ENCODE measurements at places on chromosomes 5 and 9. TPM values are rescaled to one million over a fixed set of nuclear protein-coding genes. Genes with fewer than 3 reads are reported as not detected.

DNA sequence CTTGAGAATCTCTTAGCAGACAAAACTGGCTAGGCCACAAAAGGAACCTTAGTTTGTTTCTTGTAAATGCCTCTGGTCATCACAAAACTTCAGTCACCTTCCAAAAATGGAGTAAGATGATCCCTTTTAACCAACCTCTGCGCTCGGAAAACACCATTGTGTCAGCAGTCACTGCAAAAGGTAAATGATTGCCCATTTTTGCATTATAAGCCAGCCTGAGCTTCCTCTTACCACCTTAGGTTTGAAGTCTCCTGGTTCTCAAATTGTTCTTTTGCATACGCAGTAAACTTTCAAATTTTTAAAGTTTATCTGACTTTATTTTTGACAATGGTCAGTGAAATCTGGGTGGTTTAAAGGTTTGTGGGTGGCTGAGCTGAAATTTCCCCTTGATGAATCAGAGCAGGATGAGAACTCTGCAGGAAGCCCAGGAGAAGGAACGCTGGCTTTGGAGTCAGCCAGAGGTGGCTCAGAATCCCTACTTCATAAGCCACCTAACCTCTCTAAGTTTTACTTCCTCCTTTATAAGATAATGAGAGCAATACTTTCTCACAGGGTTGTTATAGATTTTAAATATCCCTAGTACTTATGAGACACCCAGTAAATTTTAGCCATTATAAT lies 131.4 kb downstream of the MED10 start:
- H3K27me3 ChIP-seq, result no peaks in the 10 kb centered on the region
- DNase-seq, result no peak
- no peaks in the 10 kb centered on the region for H3K36me3 ChIP-seq
- H3K4me3 ChIP-seq, result no peak overlapping the region

DNA sequence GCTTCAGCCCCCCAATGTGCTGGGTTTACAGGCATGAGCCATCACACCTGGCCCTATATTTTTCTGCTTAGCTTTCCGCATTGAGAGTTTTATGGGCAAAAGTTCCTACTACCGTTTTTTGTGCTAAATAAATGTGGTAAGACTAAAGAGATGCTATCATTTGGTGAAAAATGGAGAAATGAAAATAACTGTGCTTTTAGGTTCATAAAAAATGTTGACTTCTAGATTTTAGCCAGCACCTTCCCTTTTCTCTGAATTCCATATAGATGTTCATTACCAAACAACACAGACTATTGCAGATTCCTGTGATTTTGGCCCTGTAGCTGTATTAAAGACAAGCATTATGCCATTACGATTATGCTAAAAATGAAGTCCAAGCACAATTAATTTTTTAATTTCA lies 72.0 kb upstream of the CTSL start:
- DNase-seq, result no peak
- no peak overlapping the region for H3K4me3 ChIP-seq
- H3K36me3 ChIP-seq, result no peaks in the 10 kb centered on the region
- H3K4me1 ChIP-seq, result no peaks in the 10 kb centered on the region
- no peaks in the 10 kb centered on the region for H3K27me3 ChIP-seq

GRCh38 chr9:33719581-33720374 lies 75.6 kb upstream of the PRSS3 start:
- no peak overlapping the region for H3K27ac ChIP-seq
- H3K4me1 ChIP-seq, result no peaks in the 10 kb centered on the region
- DNase-seq, result no peak

- no peaks in the 10 kb centered on the region for H3K36me3 ChIP-seq
- no peaks in the 10 kb centered on the region for H3K27me3 ChIP-seq
- no peak overlapping the region for H3K4me3 ChIP-seq
- H3K4me1 ChIP-seq, result no peaks in the 10 kb centered on the region
- H3K27ac ChIP-seq, result no peak overlapping the region
- DNase-seq, result no peak
These were observed 20.2 kb downstream of the CENPH start for GRCh38 chr5:69209602-69210001.

DNA sequence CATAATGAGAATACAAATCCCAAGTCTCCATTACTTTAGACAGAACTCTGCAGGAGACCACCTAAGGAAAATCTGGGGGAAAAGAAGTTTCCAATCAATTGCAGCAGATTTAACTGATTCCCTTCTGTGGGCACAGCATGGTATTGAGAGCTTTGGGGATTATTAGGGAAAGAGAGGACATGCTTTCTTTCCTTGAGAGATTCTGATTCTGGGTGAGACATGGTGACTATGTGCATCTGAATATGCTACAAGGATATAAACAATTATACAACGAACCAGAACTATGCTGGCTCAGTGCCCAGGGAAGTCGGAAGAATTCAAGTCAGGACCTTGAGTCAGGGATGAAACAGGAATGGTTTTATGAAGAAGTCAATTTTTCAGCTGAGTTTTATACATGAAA lies 183.7 kb downstream of the PDE4D start:
- H3K4me3 ChIP-seq, result no peak overlapping the region
- H3K27me3 ChIP-seq, result no peaks in the 10 kb centered on the region
- no peaks in the 10 kb centered on the region for H3K36me3 ChIP-seq
- peak overlapping the region; percentile 37 for H3K27ac ChIP-seq
- no peaks in the 10 kb centered on the region for H3K4me1 ChIP-seq
- DNase-seq, result no peak

DNA sequence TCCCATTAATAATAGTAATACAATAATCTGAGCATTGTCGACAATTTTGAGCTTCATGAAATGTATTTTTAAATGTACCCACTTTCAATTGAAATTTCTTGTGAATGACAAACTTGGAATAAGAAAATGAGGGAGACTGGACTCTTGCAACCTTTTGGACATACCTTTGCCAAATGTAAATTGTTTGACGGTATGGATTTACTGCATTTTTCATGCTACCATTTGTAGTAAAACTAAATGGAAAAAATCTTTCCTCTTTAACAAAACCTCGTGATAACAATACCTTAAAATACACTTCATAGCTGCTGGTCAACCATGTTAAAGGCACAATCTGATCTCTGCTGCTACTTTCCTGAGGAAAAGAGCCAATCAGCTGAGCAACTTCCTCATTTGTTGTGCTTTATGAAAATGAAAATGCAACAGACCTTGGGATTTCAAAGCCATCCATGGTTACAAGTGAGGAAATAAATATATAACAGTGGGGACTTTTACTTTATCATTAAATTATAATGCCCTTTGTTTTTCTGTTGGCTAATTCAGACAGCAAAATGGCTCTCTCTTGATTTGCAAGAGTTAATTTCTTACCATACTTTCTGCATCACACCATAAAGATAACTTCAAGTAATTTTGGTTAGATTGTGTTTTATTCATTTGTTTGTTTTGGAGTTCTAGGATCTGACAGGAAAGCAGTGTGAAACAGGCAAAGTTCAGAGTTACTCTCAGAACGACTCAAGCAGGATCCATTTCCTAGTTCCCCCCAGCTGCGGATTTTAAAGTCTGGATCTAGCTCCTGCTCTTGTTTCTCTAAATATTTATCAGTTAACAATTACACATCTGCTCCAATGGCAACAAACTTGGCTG lies 1.1 kb downstream of the ALDH1A1 start:
- no peaks in the 10 kb centered on the region for H3K36me3 ChIP-seq
- peak overlapping the region; percentile 87 for H3K27ac ChIP-seq
- no peaks in the 10 kb centered on the region for H3K27me3 ChIP-seq
- no peak for DNase-seq
- peaks cover 54% of the 10 kb centered on the region for H3K4me1 ChIP-seq
- H3K4me3 ChIP-seq, result peak overlapping the region; percentile 35

DNA sequence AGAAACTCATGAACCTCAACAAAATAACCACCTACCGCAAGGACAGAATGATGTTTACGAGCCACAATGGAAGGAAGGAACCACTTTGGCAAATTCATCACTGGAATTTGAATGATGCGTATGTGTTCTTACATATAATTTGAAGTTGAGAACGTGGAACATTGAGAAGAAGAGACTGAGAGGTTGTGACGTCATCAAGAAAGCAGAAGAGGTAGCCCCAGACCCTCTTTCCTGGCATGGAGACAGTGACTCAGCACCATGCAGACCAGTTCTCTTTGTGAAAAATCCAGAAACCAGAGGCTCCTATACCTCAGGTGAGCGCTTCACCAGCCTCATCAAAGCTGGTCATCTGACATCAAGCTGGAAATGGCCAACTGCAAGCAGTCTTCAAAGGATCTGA lies 124.5 kb downstream of the PDZD2 start:
- no peaks in the 10 kb centered on the region for H3K4me1 ChIP-seq
- H3K36me3 ChIP-seq, result no peaks in the 10 kb centered on the region
- DNase-seq, result no peak
- no peak overlapping the region for H3K27ac ChIP-seq
- no peak overlapping the region for H3K4me3 ChIP-seq
- no peaks in the 10 kb centered on the region for H3K27me3 ChIP-seq

GRCh38 chr9:8179381-8180053 lies 379.9 kb upstream of the DMAC1 start:
- no peaks in the 10 kb centered on the region for H3K4me1 ChIP-seq
- no peaks in the 10 kb centered on the region for H3K36me3 ChIP-seq
- DNase-seq, result no peak
- no peak overlapping the region for H3K4me3 ChIP-seq
- H3K27ac ChIP-seq, result no peak overlapping the region

DNA sequence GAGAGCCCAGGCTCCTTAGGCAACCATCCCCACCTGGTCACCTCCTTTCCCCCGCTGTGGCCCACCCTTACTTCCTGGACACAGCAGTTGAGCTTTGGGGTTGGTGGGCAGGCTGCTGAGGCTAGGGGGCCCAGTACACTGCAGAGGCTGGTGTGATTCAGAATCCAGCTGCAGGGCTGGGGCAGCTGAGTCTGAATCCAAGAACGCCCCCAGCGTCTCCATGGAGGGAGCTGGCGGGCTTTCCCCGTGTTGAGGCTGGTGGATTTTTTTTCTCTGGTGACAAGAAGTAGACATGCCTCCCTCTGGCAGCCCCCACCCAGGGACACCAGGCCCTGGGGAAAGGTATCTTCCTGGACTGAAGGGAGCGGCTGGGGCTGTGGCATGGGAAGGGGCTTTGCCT lies 104.8 kb downstream of the RXRA start:
- peak overlapping the region; percentile 87 for H3K27ac ChIP-seq
- no peak for DNase-seq
- no peaks in the 10 kb centered on the region for H3K36me3 ChIP-seq
- H3K27me3 ChIP-seq, result no peaks in the 10 kb centered on the region
- H3K4me1 ChIP-seq, result peaks cover 53% of the 10 kb centered on the region

DNA sequence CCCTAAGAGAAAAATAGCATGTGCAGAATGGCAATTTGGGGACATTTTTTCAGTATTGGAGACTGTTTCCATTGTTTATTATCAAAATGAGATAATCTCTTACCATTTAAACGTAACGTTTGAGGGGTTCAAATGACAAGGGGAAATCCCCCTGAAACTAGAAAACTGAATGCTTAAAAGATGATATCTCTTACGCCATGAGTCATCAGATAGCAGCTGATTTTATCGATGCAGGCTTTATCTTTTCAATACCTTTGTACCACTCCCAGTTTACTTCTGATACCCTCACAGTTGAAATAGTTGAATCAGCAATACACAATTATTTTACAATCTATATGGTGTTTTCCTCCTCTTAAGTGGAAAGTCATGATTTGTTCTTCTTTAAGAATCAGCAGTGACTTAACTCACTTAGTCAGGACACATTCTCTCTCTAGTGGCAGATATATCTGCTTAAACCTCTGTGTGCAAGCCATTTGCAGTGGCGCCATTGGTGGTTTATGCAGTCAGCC lies 29.2 kb downstream of the OSMR start:
- no peaks in the 10 kb centered on the region for H3K27me3 ChIP-seq
- no peaks in the 10 kb centered on the region for H3K36me3 ChIP-seq
- no peak for DNase-seq
- no peaks in the 10 kb centered on the region for H3K4me1 ChIP-seq

- H3K27ac ChIP-seq, result no peak overlapping the region
- no peak for DNase-seq
- no peaks in the 10 kb centered on the region for H3K36me3 ChIP-seq
- no peaks in the 10 kb centered on the region for H3K4me1 ChIP-seq
- H3K4me3 ChIP-seq, result no peak overlapping the region
- H3K27me3 ChIP-seq, result no peaks in the 10 kb centered on the region
These were observed 132.7 kb upstream of the POU5F2 start for GRCh38 chr5:93874080-93874479.

GRCh38 chr9:121233906-121234831 lies 32.5 kb upstream of the RAB14 start:
- no peaks in the 10 kb centered on the region for H3K4me1 ChIP-seq
- H3K4me3 ChIP-seq, result no peak overlapping the region
- DNase-seq, result no peak
- H3K27ac ChIP-seq, result no peak overlapping the region
- H3K27me3 ChIP-seq, result no peaks in the 10 kb centered on the region

DNA sequence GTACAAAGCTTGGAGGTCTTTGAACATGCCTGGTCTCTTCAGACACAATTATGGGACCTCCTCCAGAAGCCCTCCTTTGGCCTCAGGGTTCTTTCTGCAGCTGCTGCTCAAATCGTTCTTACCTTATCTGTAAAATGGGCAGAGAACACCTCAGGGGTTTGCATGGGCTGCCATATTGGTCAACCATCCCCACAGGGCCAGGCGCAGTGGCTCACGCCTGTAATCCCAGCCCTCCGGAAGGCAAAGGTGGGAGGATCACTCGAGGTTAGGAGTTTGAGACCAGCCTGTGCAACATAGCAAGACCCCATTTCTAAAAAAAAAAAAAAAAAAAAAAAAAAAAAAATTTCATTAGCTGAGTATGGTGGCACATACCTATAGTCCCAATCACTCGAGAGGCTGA lies 29.1 kb upstream of the TCF7 start:
- H3K4me3 ChIP-seq, result no peak overlapping the region
- H3K27me3 ChIP-seq, result no peaks in the 10 kb centered on the region
- no peaks in the 10 kb centered on the region for H3K36me3 ChIP-seq
- peaks cover 10% of the 10 kb centered on the region for H3K4me1 ChIP-seq

DNA sequence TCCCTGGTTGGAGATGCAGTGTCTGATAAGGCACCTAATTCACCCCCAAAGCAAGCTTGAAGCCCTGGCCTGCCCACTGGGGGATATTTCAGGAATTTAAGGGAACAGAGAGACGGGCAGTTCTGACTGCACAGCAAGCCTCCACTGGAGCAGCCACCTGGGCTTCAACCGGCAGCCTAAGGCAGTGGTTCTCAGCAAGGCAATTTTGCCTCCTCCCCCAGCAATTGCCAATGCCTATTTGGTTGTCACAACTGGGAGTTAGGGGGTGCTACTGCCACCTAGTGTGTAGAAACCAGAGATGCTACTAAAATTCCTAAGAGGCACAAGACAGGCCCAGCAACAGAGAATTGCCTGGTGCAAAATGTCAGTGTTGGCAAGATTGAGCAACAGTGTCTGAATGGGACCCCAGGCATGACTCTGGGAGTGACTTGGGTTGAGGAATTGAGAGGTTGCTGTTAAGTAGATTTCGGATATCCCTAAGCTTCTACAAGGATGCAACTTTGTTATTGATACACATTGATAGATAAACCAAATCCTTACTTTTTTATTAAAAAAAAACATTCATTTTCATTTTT lies 58.7 kb upstream of the CTSL start:
- H3K4me3 ChIP-seq, result no peak overlapping the region
- DNase-seq, result no peak
- H3K27ac ChIP-seq, result no peak overlapping the region
- H3K27me3 ChIP-seq, result no peaks in the 10 kb centered on the region

NEUROG1 gene
- total RNA-seq, result not detected

B4GALT1 gene
- 66.1 TPM for total RNA-seq

PCDHGC4 gene
- 3.3 TPM for total RNA-seq

CDC25C gene
- total RNA-seq, result not detected

KIAA1958 gene
- total RNA-seq, result 4.0 TPM
